Epithelial cell of proximal tubule (primary cell): ENCODE measurements at places on chromosomes 16 and 17.

GRCh38 chr17:58005728-58006559 lies 1.1 kb downstream of the SRSF1 start:
- no peak for DNase-seq

DNA sequence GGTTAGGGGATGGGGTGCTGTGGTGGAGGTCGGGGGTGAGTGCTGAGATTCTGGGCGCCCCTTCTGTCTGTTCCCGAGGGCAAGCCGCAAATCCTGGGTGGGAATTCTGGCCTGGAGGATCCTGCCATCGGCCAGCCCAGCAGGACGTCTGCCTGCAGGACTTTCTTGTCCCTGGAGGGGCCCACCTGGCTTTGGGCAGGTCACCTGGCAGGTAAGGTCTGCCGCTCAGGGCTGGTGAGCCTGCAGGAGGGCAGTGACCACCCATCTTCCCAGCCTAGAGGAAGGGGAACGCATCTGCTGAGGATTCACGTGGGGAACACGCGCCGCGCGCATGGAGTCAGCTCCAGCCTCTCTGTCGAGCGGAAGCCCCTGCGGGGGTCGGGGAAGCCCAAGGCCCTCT lies 5.4 kb downstream of the RNF222 start:
- DNase-seq, result no peak

DNA sequence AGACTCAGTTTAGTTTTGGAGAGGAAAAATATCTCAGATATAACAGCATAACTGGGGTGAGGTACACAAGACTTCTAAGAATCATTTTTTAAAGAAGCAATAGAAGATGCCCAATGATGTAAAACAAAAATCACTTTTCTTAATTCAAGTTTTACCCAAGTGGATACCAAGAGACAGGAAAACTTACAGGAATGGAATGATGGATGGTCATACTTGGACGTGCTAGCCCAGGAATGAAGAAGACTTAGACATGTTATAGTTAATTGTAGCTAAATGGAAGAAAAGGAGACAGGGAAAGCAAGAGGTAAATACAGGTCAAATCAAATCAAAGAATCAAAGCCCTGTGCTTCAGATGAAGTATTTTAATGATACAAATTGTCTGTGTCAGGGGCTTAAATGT lies 312.7 kb upstream of the KCNJ16 start:
- no peak for DNase-seq

DNA sequence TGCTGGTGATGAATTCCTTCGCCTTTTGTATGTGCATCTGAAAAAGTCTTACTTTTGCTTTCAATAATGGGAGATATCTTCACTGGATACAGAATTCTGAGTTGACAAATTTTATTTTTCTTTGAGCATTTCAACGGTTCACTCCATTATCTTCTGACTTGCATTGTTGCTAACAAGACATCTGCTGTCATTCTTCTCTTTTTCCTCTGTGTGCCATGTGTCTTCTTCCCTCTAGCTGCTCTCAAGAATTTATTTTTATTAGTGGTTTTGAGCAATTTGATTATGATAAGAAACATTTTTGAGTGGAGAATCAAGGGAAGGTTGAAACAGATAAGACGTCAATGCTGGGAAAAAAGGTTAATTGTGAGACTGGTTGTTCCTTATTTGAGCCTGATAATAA lies 471.8 kb downstream of the CDH13 start:
- DNase-seq, result no peak

- no peak for DNase-seq
Observed at GRCh38 chr16:75250809-75251279, 580 bp downstream of the BCAR1 start.

DNA sequence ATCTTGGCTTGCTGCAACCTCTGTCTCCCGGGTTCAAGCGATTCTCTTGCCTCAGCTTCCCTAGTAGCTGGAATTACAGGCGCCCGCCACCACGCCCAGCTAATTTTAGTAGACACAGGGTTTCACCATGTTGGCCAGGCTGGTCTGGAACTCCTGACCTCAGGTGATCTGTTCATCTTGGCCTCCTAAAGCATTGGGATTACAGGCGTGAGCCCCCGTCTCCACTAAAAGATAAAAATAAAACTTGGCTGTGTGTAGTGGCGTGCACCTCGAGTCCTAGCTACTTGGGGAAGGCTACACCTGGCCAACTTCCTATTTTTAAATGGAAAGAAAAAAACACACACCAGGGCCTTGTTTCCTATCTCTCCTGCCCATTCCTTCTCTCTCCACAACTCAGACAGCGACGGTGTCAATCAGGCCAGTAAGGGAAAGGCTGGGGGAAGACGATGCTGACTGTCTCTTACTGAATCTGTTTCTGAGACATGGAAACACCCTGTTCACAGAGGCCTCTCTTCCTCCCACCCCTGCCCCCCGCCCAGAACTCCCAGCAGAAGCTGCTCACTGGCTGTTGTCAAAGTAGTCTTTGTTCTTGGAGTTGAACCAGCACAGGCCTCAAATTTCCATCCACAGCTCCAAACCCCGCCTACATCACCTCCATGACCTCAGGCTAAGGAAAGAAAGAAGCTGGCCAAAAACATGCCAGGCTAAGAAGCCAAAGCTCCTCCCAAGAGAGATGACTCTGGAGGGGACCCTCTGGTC lies 96.6 kb downstream of the NXN start:
- DNase-seq, result no peak

- DNase-seq, result no peak
Observed at GRCh38 chr16:27617665-27618064, 67.7 kb downstream of the KATNIP start.

GRCh38 chr16:83137894-83138293 lies 511.1 kb downstream of the CDH13 start:
- DNase-seq, result no peak

DNA sequence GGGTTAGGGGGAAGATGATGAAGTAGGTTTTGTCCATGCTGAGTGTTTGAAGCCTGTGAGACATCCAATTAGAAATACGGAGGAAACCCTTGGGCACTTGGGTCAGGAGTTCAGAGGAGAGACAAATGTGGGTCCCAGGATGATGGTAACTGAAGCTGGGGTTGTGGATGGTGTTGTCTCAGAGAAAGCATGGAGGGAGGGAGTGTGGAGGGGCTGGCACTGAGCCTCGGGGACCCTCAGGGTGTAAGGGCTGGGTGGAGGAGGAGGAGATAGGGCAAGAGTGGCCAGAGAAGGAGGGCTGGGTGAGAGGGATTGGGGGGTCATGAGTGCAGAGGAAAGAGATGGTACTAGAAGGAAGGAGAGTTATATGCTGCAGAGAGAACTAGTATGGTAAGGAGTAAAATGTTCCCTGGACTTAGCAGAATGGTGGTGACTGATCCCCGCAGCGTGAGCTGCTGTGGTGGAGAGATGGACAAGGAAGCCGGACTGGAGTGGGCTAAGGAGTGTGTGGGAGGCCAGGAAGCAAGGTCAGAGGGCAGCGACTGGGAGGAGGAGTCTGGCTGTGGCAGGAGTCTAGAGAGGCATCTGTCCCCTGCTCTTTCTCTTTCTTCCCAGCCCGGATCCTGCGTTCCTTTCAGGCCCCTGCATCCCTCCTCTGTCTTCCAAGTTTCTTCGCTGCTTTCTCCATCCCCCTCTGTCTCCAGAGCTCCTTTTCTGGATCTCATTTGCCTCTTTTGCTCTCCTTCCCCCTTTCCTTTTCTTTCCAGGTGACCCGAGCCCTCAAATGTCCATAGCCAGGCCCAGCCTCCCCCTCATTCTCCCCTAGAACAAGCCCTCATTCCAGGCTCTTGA lies 3.9 kb upstream of the COL1A1 start:
- no peak for DNase-seq

GRCh38 chr17:40557531-40558299 lies 7.6 kb downstream of the CCR7 start:
- DNase-seq, result no peak

DNA sequence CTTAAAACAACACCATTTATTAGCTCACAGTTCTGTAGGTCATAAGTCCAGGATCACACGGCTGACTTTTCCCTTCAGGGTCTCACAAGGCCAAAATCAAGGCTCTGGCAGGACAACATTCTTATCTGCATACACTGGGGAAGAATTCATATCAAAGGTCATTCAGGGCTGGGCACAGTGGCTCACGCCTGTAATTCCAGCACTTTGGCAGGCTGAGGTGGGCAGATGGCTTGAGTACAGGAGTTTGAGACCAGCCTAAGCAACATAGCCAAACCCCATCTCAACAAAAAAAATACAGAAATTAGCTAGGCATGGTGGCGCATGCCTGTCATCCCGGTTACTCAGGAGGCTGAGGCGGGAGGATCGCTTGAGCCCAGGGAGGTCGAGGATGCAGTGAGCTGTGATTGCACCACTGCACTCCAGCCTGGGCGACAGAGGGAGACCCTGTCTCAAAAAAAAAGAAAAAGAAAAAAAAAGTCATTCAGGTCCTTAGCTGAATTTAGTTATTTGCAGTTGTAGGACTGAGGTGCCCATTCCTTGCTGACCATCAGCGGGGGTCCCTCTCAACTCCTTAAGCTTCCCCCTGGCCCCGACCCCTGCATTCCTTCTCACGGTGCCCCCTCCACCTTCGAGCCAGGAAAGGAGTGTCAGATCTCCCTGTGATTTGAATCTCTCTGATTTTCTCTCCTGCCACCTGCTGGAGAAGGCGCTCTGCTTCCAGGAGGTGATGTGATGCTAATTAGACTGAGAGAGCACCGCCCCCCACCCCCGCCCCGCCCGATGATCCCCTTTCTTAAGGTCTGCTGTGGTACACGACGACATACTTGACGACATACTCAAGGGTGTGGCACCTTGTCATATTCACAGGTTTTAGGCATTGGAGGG lies 91.8 kb upstream of the CLEC18A start:
- no peak for DNase-seq

DNA sequence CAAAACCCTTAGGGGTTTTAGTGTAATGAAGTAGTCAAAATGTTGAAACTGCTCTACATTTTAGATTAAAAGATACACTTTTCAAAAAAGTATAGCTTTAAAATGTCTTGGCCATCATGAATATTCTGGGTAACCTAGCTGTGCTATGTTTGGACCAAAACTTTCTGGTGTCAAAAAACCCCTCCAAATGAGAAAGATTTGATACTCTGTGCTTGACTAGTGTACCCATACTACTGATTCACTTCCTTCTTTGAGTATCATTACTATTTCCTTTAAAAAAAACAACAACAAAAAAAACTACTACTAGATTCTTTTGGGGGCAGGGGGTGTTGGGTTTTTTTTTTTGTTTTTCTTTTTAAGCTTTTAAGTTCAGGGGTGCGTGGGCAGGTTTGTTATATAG lies 37.3 kb downstream of the PTRH2 start:
- no peak for DNase-seq

DNA sequence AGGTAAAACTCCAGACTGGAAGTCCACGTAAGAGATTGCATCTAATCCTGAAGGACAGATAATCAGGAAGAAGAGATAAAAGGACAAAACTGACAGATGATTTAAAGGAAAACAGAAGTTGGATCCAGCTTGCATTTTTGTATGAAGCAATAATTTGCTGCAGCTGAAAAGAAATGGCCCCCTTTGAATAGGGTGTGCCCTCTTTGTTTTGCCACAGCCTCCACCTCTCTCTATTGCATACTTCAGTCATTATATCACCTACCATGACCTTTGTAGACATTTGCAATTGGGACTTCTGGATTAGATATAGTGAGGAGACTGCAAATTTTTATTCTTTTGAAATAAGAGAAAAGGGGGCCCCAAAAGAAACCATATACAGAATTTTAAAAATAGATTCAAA lies 8.1 kb downstream of the NOG start:
- DNase-seq, result no peak

GRCh38 chr17:8609910-8610309 lies 20.6 kb downstream of the MYH10 start:
- no peak for DNase-seq

DNA sequence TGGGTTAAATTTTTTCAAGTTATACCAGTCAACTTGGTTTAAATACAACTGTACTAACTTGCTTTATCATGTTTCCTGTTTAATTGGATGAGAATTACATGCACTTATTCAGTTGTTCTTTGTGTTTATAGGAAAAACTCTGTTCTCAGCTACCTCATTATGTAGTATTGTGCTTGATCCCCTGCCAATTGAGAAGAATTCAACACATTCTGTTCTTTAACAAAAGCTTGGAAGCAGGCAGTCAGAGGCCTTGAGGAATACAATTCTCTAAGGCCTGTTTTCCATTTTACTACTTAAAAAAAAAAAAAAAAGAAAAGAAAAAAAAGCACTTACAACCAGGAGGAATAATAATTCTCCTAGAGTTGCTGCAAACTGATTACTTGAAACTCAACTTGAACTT lies 60.6 kb upstream of the CMIP start:
- DNase-seq, result no peak

- no peak for DNase-seq
Observed at GRCh38 chr17:50847566-50847965, 12.2 kb downstream of the WFIKKN2 start.

- DNase-seq, result no peak
Observed at GRCh38 chr16:50274326-50275097, 8.2 kb downstream of the ADCY7 start.

DNA sequence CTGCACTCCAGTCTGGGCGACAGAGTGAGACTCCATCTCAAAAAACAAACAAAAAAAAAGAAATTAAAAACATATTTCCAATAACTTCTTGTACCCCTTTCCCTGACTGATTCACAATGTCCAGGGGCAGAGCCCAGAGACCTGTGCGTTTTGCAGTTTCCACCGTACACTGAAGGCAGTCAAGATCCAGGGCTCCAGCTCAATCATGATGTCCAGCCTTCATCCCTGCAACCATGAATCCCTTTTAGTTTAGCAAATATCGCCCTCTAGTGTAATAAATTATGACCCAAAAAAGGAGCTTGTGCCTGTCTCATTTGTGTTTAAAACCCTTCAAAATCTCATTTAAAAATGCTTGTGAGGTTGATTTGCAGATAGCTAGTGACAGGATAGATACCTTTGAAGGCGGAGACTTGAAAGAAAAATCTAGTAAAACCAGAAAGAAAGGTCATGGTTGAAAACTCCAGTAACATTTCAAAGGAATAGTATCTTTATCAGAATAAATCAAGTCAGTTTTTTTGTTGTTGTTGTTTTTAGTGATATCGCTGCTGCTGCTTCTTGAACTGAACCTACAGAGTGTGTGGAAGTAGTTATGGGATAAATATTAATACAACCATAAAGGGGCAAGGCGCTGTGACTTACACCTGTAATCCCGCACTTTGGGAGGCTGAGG lies 3.7 kb upstream of the ERN1 start:
- no peak for DNase-seq
